ENCODE measurements at places on chromosomes 2 and 18.
A peak's percentile ranks its signal among the peaks of the same experiment; 100 is the strongest.

- DNase-seq, result no peak
Observed at GRCh38 chr2:152588998-152589397, 128.3 kb downstream of the PRPF40A start.

DNA sequence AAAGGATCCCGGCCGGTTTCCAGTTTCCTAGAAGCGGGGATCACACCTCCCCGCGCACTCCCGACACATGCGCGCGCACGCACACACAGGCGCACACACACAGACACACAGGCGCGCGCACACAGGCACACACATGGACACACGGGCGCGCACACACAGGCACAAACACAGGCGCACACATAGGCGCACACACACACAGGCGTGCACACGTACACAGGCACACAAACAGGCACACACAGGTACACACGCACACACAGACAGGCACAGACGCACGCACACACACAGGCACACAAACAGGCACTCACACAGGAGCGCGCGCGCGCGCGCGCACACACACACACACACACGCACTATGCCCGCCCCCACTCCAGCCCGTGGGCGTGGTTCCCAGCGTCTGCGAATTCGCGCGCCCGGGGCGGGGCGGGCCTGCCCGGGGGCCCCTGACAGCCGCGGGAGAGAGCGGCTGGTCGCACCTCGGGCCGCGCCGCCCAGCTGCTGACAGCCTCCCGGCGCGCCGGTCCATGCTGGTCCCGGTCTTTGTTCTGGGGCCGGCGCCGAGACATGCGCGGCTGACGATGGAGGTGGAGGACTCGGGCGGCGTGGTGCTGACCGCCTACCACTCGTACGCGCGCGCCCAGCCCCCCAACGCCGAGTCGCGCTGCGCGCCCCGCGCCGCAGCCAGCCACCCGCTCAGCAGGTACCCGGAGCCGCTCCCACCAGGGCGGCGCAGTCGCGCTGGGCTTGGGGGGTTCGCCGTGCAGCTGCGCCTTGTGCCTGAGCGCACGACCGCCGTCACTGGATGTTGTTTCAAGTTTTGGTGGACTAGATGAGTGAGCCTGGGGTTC is at the start of gene ARHGAP28:
Gene ARHGAP28, plus strand, starts transcription at position 470 of the 845 bp plus-strand sequence. Its CDS starts 106 bp downstream, at position 576.
- DNase-seq, result peak; percentile 70

DNA sequence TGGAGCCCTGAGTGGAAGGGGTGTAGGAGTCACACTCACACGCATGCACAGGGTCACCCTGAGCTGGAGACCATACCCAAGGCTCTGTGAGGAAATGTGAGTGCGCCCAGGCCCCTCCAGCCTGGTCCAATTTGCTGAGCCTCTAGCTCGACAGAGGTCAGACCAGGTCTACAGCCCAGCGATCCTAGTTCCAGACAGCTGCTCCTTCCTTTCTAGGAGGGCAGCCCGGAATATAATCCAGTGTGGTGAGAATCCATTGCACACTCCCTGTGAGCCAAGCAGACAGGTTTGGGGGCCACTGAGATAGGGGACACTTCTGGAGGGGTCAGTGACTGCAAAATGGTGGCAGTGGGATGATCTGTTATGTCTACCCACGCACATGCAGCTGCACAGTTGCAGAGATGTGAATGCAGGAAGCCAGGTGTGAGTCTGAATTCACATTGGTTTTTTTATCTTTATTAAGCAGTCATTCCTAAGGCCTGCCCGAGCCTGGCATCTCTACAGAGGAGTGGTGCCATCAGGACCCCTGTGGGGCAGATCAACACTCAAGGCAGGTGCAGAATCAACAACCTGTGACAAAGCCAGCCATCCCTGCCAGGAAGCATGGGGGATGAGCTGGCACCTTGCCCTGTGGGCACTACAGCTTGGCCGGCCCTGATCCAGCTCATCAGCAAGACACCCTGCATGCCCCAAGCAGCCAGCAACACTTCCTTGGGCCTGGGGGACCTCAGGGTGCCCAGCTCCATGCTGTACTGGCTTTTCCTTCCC is at the start of gene GPR148:
Gene GPR148, plus strand, starts transcription at position 522 of the 768 bp plus-strand sequence. Its CDS starts 82 bp downstream, at position 604.
- DNase-seq, result no peak

GRCh38 chr2:156332284-156332533 is 312 bp downstream of the NR4A2 start:
- DNase-seq, result no peak

GRCh38 chr2:50335852-50336251 is 696.1 kb downstream of the NRXN1 start:
- DNase-seq, result no peak

DNA sequence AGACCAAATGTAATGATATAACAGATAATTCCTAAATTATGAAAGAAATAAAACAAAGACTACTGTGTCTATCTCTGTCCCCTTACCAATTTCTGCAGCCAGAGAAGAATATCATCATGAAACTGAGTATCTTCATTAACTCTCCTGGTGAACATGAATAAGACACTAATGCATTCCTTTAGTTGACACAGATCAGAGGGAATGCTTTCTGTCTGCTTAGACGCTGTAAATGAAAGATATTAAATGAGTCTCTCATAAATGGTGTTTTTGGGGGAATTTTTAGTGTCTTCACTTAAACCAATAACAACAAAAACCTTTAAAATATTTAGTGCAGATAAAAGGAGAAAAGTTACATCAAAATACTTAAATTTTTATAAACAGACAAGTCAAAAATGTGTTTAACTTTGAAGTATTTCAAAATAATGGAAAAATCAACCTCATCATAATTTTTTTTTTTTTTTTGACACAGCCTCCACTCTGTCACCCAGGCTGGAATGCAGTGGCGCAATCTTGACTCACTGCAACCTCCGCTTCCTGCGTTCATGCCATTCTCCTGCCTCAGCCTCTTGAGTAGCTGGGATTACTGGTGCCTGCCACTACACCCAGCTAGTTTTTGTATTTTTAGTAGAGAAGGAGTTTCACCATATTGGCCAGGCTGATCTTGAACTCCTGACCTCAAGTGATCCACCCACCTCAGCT is 16.0 kb downstream of the EPG5 start:
- DNase-seq, result no peak

GRCh38 chr2:195759877-195760276 is 102.9 kb downstream of the SLC39A10 start:
- DNase-seq, result no peak

DNA sequence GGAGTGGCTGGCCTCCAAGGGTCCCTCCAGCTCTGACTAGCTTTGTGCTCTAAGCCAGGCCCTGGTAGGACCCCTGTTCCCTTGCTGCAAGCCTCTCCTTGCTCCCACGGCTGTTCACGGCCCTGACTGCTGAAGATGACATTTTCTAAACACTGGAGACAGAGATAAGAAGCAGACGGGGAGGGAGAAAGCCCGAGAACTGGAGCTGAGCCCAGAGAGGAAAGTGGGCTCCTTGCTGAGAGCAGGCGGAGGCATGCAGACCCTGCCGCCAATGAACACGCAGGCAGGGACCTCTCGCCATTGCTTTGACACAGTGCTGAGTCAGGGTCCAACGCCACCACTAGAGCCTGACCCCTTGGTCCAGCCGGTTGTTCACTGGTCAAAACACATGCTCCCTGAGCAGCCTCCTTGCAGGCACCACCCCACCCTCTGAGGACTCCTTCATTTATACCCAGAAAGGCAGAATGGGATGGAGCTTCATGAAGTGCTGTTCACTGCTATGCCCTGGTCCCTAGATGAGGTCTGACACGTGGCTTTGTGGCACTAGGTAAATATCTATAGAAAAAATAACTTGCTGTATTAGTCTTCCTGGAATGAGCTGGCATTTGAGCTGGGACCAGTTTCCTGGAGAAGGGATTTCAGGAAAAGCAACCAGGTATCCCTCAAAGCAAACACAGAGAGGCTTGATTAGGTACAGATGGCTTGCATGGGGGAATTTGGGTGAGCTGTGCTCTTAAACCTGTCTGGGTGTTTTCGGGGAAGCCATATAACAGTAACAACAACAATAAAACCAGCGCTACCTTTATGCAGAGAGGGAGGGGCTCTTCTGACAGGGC is 65.7 kb downstream of the MCFD2 start:
- DNase-seq, result no peak

DNA sequence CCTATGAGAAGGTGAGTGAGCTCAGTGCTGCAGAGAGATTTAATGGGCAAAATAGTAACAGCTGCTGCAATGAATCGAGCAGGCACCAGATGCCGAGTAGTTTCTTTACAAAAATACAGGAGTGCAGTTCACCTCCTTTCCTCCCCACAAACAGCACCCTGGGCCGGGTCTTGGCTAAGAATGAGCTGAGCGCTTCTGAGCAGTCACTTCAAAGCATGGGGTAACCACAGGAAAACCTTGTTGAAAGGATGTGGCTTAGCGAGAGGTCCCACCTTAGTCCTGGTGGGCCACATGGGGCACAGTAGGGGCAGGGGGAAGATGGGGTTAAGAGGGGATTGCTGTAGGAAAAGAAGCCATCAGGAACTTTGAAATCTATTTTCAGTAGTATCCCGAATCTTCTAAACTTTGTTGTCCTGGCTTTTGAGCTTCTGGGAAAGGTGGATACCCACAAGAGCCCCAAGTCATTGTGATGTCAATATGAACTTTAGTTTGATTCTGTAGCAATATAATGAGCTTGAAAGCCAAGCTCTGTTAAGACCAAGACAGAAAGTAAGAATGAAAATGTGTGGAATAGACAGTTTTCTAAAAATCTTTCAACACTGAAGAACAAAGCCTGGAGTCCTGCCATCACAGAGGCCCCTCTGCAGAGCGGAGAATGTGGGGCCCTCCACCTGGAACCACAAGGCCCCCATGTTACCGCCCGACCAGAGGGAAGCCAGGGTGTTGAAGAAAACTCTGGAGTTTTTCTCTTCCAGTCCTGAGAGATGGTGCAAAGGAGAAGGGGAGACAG is 101.0 kb upstream of the ZNF236 start:
- DNase-seq, result no peak

- DNase-seq, result no peak
Observed at GRCh38 chr2:33077844-33078243, 131.1 kb downstream of the LTBP1 start.

DNA sequence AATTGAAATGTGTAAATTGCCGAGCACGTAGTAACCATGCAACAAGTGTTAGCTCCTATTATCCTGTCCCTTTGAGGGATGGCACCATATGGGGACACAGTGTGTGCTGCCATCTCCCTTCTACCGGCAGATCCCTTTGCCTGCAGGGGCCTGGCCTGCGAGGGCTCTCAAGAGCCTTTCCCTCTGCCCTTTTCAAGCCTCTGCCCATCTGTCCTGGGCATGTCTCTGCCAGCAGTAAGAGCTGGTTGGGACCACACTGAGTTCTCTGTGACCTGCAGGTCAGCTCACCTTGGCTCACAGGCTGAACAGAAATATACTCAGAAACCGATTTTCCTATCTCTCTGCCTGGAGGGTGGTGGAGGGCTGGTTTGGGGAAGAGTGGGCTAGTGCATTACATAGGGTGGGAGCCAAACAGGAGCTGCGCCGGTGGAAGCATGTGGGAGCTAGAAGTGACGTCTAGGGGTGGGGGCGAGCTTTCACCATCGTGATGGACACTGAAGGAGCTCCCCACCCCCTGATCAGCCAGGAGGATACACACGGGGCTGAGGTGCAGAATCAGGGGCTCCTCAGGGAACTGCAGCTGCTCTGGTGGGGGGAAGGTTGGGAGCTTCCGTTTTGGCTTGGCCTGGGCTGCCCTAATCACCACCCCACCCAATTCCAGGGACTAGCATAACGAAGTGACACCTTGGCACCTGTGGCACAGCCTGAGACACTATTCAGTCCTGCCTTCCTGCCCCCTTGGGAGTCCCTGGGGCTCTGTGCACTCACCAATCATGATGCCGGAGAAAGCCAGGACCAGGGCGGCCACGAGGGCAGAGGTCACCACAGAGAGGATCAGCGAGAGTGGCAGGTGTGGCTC is 109.7 kb downstream of the CLIP4 start:
- DNase-seq, result no peak

- no peak for DNase-seq
Observed at GRCh38 chr2:43164686-43165085, 61.7 kb downstream of the ZFP36L2 start.

DNA sequence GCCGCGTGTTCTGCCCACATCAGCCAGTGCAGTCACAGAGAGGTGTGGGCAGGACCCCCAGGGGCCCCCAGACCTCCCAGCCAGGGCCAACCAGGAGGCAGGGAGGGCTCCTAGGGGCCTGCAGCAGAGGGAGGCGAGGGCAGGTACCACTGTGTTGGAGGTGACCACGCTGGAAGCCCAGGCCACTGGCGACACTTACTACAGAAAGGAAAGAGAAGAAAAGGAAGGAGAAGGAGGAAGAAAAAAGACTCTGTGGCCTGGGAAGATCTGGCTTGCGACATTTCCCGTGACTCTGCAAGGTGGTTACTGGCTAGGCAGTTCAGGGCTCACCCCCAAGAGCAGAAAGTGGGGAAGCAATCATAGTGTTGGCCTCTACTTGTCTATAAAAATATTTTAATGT is 98.1 kb upstream of the BCL2L11 start:
- no peak for DNase-seq

GRCh38 chr18:62329691-62330454 is 4.8 kb downstream of the TNFRSF11A start:
- DNase-seq, result no peak

- no peak for DNase-seq
Observed at GRCh38 chr18:31965316-31965970, 22.5 kb upstream of the TRAPPC8 start.

DNA sequence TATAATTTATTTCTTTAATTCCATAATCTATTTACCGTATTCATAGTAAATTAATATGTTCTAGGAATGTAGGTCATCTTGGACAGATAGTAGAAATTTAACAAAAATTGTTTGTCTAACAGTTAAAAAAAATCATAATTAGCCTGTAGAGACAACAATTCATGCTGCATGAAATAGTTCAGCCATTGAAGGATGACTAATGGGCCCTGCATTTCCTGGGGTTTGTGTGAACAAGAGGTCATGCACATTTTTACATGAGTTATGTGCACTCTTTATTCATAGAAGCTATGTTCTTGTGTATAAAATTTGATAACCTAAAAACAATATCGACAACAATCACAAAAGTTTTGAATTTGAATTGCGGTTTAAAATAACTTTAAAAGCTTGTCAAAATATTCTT is 1663.6 kb downstream of the SUCLG1 start:
- no peak for DNase-seq

DNA sequence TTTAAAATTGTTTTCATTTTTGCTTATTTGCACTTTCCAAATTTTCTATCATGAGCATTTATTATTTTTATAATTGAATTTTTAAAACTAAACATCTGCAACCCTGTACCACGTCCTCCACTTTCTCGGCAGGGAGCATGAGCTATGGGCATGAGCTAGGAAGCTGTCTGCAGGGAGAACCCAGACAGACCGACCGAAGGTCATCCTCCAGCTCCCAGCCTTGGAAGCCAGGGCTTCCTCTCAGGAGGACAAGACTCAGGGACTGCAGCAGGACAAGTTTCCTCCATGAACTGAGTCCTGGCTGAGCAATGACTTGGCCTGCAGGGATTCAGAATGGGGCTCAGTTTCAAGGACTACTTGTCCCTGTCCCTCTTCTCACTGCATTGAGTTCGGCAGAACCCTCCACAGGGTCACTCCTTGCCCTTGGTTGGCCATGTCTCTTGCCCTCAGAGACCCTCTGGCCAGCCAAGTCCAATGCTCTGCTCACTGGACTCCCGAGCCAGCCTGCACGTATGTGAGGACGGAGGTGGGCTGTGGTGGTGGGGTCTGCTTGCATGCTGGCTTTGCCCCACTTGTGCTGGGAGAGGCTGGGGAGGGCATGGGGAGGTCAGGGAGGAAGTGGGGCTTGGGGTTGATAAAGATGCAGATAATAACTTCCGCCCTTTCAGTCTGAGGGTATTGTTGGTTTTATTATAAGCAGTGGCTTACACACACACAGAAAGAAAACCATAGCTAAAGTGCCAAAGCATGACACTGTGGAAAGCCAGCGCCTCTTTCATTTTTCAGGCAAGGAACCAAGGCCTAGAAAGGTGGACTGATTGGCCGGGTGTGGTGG is 6.6 kb downstream of the NMUR1 start:
- DNase-seq, result no peak

- no peak for DNase-seq
Observed at GRCh38 chr2:19247186-19247585, 111.2 kb downstream of the OSR1 start.

Data from putamen (tissue), 1 donor.